ENCODE measurements at places on chromosomes 7 and 10.

DNA sequence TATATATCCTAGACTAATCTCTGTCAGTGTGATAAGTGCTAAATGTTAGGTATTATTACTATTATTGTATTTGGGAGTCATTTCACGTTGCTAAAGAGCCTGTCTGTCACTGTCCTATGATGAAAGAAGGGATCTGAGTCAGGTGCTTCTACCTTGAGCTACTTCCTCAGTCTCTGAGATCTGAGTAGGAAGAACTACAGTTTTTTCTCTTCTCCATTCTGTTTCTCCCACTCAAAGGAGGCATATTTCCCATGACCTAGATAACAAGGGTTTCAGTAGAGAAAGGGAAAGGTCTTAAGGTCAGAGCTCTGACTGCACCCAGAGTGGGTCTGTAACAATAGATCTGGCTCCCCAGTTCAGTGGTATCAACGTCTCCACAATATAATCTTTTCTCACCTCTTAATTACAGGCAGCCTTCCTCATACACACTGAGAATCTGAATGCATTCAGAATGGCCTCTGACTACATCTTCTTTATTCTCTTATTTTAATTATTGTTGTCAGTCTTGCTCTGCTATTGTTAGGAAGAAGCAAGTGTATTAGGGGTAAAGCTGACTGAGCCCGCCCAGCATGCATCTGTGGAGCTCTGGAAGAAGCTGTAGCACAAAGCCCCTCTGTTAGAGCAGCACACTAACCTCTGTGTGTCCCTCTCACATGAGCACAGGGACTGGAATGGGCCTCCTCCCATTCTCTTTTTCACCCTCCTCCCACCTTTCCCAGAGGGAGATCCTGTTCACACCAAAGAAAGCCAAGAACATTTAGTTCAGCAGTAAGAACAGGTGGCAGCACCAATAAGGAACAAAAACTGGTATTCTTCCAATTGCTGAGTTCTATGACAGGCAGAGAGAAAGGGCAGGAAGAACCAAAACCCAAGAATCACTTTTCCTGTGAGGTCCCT lies 38.1 kb downstream of the USP54 start:
- no peak for DNase-seq

- no peak for DNase-seq
Observed at GRCh38 chr7:156198277-156198676, 386.0 kb upstream of the SHH start.

DNA sequence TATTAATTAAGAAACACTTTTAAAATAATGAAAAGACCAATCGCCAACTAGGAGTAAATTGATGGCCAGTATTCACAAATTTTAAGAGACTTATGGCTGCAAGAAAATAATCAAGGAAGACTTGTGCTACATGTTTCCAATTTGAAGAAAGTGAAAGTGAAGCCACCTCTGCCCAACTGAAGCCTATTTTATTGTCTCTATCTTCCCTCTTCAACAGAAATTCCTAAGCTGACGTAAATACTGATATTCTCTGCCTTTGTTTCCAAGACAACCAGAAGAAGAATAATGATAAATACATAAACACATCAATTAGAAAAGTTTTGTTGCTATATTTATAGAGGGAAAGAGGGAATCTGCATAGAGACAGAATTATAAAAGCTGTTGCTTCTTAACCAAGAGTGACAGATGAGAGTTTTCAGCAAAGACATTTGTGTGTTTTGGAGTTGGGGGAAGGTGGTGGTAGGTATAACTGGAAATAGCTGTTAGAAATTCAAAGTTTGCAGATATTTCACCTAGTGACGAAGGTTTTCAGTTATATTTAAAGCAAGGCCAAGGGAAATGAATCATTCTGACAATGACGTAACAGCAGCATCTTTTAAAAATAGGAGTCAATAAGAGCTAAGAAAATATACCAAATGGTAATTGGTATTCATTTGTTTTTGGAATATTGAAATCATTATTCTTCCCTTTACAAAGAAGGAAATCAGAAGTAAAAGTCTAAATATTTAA lies 576.6 kb upstream of the SORCS1 start:
- DNase-seq, result no peak

DNA sequence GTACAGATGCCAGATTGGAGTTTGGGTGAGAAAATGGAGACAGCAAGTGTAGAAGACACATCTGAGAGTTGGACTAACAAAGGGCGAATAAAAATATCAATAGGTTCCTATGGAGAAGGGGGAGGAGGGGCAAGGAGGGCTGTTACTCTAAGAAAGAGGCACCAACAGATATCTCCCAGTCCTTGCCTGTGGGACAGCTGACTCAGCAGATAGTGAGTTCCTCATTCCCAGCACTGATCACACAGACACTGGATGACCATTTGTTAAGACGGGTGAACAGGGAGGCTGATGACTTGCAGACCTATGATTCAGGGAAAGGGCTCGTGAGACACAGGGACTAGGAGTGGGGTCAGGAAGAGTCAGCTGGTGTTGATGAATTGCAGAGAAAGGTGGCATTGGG lies 5.7 kb upstream of the PRR15 start:
- no peak for DNase-seq

DNA sequence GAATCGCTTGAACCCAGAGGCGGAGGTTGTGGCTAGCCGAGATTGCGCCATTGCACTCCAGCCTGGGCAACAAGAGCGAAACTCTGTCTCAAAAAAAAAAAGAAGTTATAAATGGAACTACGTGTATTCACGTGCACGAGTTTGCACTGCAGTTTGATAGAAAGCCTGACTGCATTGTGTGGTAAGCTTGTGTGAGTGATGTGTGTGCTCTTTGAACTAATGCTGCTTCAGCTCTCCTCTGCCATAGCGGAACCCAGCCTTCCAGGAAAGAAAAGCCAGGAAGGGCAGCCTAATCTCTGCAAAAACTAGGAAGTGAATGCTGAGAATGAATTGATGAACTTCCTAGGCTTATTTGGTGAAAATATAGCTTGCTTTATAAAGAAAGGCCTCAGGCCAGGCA lies 15.6 kb upstream of the MKRN1 start:
- no peak for DNase-seq

DNA sequence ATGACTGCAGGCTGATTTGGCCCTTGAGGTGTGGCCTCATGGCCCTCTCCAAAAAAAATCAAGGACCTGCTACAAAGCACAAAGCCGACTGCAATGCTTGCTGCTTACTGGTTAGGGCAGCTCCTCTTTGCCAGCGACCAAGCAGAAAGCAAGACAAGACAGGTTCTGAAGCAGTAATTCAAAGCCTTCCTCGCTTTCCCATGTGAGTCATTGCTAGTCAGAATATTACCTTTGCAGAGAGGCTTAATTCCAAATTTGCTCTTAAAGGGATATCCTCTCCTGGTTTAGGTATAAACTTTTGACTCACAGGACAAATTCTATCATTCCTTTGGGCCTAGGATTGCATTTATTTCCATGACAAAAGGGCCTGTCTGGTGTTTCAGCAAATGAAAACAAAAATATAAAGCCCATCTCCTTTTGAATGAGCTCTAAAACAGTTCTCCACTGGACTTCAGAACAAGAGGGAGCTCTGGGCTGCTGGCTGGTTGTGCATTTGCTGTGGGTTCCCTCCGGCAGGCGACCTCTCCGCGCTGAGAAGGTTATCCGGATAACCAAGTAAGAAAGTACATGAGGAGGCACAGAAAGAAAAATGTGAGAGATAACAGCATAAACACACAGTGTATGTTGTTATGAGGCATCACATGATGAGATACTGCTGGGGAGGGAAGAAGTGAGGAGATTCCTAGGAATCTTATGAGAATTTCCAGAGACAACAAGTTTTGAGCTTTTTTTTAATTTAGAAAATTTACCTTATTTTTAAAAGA lies 90.8 kb downstream of the EGFR start:
- DNase-seq, result no peak

DNA sequence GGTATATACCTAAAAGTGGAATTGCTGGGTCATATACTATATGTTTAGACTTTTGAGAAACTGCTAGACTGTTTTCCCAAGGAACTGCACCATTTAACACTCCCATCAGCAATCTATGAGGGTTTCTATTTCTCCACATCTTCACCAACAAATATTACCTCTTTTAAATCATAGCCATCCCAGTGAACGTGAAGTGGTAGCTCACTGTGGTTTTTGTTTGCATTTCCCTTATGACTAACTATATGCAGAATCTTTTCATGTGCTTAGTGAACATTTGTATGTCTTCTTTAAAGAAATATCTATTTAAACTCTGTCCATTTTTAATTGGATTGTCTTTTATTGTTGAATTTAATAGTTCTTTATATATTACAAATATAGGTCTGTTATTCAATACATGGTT lies 115.8 kb upstream of the SEC61G start:
- no peak for DNase-seq

DNA sequence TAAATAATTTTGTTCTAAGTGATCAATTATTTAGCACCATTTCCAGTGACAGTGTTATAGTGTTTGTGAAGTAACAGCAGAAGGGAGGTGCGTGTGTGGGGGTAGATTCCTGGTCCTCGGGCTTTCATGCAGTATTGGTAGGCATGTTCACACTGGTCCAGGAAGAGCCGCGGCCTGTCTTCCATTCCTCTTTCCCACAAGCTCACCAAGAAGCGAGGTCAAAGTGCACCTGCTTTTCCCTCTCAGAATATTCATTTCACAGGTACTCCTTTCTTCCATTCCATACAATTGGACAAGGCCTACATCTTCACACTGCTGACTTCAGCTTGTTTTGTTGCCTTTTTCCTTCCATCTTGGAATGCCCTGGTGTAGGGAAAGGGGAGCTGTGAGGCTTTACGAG lies 151.8 kb upstream of the CELF2 start:
- no peak for DNase-seq

DNA sequence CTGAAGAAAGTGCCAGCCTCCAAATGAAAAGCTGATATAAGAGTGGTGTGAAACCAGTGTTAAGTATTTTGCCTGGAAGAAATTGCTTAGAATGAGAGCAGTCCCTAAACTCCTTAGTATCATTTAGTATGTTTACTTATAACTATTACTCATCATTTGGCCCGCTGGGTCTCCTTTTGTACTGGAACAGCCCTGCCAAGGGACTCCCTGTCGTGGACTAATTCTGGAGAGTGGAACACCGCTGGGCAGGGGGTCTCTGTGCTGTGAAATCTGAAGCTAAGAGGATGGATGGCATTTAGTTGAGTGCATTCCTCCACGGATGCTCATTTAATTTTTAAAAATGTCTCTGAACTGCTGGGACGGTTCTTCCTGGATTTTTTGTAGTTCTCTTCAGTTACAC lies 889.9 kb upstream of the C7orf33 start:
- no peak for DNase-seq

- DNase-seq, result no peak
Observed at GRCh38 chr7:100674411-100675104, 1.0 kb downstream of the GNB2 start.
